ENCODE measurements at places on chromosomes 3 and 15.

- DNase-seq: no peak
Observed at GRCh38 chr3:178318340-178318739, 217.9 kb upstream of the KCNMB2 start.

GRCh38 chr3:189652042-189652441 is 20.9 kb downstream of the TP63 start:
- no peak for DNase-seq

DNA sequence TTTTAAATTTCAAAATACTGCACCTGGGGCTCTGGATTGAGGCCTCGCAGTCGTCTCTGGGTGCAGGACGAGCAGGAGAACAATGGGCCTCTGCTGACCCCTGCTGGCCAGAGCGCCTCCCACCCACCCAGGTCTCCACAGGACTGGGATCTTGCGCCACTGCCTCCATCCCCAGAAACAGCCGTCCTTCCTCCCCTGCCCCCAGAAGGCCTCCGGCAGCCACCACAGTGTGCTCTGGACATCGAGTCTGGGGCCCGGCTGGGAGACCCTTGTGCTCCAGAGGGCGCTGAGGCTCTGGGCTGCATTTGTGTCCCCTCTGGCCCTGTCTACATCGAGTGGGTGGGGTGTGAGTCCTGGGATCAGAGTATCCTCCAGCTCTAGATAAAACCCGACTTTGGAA is 6.7 kb upstream of the ACSBG1 start:
- DNase-seq: peak; percentile 72

GRCh38 chr15:98981851-98982722 is 25.5 kb downstream of the PGPEP1L start:
- peak; percentile 76 for DNase-seq

- no peak for DNase-seq
Observed at GRCh38 chr3:11672363-11672762, 28.6 kb upstream of the VGLL4 start.

DNA sequence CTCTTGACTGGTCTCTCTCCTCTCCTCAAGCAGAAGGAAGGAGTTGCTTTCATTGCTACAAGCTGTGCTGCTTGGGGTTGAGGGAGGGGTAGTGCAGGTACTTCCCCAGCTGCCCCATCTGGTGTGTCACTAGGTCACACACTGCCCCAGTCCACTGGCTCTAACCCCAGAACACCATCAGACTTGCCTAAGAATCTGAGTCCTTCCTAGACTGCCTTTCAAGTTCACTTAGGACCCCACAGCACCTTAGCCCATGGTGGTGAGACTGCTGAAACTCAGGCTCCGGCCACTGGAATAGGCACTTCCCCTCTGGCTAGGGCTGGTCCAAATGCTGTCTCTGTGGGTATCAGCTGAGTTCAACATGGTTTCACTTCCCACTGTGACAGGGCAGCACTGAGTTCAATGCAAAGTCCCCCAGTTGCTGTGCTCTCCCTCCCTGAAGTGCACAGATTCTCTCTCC is 279.7 kb upstream of the GOLGA6L4 start:
- DNase-seq: peak; percentile 73

DNA sequence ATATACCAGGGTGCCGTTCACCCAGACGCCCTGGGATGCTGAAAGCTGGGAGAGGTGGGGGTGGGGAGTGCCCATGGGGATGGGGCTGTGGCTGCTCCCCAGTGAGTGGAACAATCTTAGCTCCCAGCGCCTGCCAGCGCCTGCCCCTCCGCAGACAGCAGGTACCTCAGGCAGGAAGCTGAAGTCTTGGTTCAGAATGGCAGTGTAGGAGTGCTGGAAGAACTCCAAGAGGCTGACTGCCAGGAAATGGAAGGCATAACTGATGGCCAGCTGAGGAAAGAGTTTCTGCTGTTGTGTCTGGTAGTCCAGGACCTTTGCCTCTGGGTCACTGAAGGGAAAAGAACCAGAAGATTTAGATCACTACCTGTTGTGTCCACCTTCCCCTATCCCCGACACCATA is 8.4 kb downstream of the ACOX2 start:
- DNase-seq: no peak

- DNase-seq: no peak
Observed at GRCh38 chr3:122785231-122785630, 8.4 kb downstream of the HSPBAP1 start.

DNA sequence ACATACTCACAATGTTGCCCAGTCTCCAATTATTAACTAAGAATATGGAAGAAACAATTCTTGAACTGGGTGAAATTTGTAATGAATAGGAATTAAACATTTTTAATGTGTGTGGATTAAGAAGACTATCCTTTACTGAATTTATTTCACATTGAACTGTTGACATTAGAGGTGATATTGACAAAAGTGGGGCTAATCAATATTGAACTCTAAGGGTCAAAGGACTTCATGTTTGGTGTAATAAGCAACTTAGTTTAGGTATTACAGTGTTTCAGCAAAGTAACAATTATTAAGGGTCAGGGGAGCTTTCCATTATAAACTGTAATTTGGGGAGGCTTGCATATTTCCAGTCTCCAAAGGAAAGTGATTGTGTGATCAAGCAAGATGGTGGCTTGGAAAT is 16.2 kb upstream of the NANOGP8 start:
- no peak for DNase-seq

- no peak for DNase-seq
Observed at GRCh38 chr3:44013967-44014366, 227.7 kb upstream of the TOPAZ1 start.

DNA sequence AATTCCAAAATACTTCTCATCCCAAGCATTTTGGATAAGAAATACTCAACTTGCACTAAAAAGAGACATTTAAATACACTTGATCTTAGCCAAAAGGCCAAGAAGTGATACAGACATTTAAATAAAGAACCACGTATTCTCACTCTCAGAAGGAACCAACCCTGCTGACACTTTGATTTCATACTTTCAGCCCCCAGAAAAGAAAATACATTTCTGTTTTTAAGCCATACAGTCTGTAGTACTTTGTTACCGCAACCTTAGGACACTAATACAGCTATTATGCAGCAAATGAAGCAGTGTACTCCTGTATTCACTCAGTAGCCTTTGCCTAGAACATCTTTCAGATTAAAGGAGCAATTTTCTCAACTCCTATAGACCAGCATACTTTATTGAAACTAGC is 86.7 kb downstream of the TBC1D5 start:
- DNase-seq: no peak

DNA sequence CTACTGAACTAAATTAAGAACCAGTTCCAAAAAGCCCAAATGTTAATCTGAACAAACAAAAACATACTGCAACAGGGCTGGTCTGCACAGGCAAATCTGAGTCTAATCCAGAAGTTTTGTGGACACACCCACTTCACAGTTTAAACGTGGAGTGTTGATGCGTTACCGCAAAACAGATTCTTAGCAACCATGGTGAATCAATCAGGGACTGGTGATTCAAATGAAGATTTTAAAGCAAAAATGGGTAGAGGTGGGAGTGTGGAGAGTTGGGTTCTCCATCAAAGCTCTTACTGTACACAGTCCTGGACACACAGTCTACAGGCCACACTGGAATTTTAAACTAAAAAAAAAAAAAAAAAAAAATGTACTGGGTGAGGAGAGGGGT is 5.2 kb downstream of the ANXA2 start:
- DNase-seq: peak; percentile 9

GRCh38 chr3:140243575-140243974 is 308.6 kb downstream of the CLSTN2 start:
- no peak for DNase-seq

DNA sequence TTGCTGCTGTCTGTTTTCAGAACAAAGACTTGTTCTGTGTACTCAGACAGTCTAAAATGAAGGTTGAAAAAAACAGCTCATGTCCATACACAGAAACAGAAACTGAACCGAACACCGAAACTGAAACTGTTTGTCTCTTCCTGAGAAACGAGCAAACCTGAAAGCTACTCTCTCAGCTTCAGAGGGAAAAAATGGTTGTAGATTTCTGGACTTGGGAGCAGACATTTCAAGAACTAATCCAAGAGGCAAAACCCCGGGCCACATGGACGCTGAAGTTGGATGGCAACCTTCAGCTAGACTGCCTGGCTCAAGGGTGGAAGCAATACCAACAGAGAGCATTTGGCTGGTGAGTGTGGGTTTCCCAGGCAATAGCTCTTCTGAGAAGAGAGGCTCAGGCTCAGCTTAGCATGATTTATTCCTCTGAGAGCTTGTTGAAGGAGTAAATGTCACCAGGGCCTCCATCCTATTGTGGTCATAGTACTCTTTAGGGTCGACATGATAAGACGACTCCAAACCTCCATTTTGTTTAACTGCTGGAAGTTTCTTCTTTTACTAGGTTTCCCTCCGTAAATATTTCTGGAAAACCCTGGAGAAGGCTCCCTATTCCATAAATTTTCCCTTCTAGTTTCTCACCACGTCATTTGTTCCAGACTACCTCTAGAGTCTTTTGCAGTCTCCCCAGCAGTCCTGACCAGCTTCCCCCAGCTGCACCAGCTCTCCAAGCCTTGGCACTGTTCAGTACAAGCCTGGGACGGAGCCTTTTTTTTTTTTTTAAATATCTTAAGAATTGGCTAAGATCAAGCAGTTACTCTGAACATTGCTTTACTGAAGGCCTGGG is at the start of gene RTP4:
Gene RTP4 (plus strand): TSS at position 135 of the 838 bp plus-strand sequence. CDS start 57 bp downstream, at position 192.
- DNase-seq: peak; percentile 65

GRCh38 chr3:16058521-16058920 is 116.0 kb upstream of the GALNT15 start:
- DNase-seq: no peak

- DNase-seq: no peak
Observed at GRCh38 chr3:130395331-130395730, 49.9 kb downstream of the COL6A5 start.

DNA sequence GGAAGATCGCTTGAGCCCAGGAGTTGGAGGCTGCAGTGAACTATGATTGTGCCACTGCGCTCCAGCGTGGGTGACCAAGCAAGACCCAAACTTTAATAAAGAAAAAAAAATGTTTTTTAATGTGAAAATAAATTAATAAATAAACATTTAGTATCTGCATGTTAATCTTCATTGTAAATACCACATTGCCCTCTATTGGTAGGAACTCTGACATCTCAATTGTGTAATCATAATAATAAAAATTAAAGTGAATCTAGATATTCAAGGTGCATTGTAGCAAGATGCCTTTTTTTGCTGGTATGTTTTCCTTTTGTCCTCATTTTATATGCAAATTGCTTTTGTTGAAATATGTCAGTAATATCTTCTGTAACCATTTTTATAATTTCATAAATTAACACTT is 95.0 kb upstream of the LIMD1 start:
- DNase-seq: no peak

GRCh38 chr3:68817243-68817642 is 115.1 kb downstream of the TAFA4 start:
- no peak for DNase-seq

DNA sequence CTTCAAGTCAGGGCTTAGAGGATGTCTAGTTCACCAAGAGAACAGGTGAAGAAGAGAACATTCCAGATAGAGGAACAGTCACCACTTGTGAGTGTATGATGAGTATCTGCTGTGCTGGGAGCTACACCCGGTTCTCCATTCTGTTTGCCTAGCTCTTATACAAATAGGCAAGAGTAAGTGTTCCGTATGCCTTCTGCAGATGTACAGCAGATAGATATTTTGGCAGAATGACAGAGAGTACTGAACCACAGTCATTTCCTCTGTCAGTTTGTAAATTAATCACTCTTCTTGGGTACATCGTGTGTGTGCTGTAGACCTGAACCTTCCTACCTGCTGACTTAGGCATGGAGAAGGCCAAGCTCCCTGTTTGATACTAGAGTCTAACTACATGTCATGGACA is 108.3 kb upstream of the CTDSPL start:
- DNase-seq: peak; percentile 50

DNA sequence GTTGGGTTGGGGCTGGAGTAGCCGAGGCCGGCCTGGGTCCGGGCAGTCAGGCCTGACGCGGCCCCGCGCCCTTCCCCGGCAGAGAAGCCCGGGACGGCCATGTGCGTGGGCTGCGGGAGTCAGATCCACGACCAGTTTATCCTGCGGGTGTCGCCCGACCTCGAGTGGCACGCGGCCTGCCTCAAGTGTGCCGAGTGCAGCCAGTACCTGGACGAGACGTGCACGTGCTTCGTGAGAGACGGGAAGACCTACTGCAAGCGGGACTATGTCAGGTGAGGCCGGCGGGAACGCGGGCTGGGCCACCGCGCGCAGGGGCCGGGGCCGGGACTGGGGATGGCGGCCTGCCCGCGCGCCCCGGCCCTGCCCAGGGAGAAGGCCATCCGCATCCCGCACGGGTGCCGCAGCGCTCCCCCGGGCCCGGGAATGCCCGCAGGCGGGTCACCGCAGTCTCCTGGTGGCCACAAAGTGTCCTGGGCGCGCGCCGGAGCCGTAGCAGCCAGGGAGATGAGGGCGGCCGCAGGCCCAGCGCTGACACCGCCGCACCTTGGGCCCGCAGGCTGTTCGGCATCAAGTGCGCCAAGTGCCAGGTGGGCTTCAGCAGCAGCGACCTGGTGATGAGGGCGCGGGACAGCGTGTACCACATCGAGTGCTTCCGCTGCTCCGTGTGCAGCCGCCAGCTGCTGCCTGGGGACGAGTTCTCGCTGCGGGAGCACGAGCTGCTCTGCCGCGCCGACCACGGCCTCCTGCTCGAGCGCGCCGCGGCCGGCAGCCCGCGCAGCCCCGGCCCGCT is 1.3 kb downstream of the ISL2 start:
- DNase-seq: peak; percentile 55

DNA sequence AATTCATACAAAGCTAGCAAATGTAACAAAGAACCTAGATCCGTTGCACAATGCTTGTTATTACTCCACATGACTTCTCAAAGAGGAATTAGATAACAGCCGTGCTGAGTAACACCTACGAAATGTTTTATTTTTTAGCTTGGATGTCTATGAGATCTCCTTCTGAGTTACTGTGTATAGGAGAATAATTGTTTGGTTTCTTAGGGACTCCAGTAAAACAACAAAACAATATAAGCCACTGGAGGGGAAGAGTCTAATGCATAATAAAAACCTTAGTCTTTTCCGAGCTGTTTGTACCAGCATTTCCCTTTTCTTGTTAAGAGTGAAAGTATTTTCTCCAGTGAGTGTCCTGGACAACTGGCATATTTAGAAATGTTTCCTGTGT is 15.6 kb downstream of the SNAP23 start:
- DNase-seq: no peak

GRCh38 chr3:129593230-129593594 is 13.3 kb downstream of the PLXND1 start:
- no peak for DNase-seq

- no peak for DNase-seq
Observed at GRCh38 chr3:43766672-43767465, 76.1 kb downstream of the ABHD5 start.

DNA sequence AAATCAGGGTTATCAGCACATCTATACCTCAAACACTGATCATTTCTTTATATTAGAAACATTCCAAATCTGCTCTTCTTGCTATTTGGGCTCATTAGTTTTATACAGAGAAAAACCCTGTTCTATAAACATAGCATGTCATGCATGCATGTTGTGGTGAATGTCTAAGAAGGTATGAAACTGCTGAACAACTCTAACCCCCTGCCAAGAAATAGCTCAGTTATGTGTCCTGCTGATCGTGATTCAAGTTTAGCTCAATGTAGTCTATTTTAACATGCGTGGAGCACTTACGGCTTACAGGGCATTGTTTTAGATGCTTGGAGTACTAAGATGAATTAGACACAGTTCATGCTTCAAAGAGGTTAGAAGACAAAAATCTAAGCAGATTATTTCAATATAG is 35.8 kb downstream of the MYH15 start:
- no peak for DNase-seq

All from GM06990 (cell line).